GM03348 (cell line): ENCODE measurements at places on chromosomes 12 and 14.

DNA sequence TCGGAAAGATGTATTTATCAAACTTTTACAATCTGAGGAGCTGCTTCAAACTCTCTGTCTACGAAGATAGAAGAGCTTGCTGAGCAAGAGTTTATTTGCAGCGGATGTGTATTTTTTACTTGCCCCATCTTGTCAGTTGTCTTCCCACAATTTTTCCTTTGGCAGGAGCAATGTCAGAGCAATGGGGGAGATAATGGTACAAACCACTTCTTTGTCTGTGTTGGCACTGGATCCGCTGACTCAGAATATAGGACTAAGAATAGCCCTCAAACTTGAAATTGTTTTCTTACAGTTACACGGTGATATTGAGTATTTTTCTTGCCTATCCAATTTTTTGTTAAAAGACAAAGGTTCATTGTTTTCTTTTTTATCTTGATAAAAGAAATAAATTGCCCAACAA lies 27.6 kb downstream of the HELB start:
- DNase-seq = no peak

GRCh38 chr12:112844814-112845565 lies 53.4 kb downstream of the RPH3A start:
- no peak for DNase-seq

- DNase-seq = no peak
Measured at GRCh38 chr12:61542551-61542950, 717.7 kb upstream of the USP15 start.

DNA sequence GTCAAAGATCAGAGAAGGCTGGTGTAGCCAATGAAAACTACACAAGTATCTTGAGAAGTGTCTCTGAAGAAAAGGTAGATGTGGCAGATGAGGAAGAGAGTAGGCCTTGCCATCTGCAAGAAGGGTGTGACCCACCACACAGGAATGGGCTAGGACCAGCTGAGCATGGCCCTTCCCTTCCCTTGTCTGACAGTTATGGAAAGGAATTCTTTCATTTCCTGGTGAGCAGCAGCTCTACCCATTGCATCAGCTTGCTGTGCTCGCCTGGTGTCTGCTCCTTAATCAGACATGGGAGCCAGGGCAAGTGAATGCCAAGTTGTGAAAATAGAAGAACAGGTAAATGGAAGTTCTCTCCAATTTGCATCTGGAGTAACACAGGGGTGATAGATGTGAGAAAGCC lies 145.2 kb upstream of the KRR1 start:
- DNase-seq = peak; percentile 77
